ENCODE measurements at places on chromosomes 7 and 10.

DNA sequence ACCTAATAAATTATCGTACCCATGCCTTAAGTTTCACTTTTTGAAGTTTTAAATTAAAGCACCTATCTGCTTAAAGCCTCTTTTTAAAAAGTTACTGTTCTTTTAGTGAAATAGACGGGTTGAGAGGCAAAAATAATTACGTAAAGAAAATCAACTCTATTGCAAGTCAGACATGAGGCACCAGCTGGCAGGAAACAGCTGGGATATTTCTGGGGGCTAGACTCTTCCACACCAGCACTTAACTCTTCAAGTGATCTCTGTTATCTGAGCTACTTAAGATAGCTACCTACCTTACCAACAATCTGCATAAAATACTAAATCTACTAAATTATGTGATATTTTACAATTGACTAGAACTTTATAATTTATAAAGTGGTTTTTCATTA, 35.8 kb downstream of the GBF1 start:
- DNase-seq, result no peak

- DNase-seq, result no peak
These were observed 172.3 kb downstream of the WDR37 start for GRCh38 chr10:1228467-1228975.

DNA sequence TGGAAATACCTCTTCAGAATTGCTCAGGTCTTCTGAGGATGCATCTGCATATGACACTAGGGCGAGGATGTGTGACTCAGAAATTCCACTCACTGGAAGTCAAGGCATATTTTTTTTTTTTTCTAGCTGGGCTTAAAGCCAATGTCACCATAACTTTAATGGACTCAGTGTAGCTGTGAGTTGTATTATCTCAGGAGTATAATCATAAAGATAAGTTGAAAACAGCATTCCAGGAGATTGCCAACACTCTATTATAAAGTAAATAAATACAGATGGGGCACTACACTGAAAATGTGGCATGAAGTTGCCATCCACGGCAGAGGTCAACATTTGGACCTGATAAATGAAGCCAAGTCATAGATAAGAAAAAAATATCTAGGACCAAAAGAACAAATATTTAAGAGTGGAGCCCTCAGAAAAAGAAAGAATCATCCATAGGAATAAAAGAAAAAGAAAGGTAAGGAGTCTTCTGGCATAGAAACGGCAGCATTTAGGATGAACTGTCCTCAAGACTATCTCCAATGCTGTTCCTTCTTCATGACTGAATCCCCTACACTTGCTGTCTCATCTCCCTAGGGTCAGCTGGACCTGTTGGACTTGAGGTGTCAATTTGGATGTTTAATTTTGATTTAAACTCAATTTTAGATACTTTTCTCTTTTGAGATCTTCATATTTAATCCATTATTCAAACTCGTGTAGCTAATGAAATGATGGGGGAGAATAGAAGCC, 72.9 kb upstream of the CAV2 start:
- DNase-seq, result no peak

DNA sequence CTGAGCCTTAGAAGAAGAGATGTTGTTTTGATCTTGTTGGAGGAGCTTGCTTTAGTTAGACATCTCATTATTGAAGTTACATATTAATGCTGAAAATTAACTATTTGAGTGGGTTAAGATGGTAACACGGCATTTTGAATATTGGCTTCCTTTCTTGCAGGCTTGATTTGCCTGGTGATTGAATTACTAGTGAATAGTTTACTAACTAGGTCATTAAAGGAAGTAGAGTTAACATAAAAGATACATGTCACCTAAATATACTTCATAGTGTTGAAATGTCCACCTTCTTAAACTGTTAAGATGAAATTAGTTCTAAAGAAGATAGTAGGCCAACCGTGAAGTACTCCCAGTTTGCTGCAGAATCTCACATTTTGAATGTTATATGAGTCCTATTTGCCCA, 18.5 kb downstream of the MPLKIP start:
- no peak for DNase-seq

DNA sequence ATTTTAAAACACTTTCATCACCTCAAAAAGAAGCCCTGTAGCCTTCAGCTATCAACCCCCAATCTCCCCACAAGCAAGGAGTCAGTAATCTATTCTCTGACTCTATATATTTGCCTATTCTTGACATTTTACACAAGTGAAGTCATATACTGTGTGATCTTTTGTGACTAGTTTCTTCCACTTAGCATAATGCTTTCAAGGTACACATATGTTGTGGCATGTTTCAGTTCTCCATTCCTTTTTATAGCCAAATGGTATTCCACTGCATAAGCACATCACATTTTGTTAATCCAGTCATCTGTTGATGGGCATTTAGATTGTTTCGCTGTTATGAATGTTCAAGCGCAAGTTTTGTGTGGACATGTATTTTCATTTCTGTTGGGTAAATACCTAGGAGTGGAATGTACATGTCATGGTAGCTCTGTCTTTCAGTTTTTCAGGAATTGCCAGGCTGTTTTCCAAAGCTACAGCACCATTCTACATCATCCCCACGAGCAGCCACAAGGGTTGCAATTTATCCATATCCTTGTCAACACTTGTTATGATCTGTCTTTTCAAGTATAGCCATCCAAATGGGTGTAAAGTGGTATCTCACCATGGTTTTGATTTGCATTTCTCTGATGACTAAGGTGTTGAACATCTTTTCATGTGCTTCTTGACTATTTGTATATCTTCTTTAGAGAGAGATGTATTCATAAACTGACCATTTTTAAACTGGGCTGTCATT, 405.6 kb downstream of the KCNMA1 start:
- no peak for DNase-seq

GRCh38 chr7:50330254-50330653, 25.7 kb downstream of the IKZF1 start:
- DNase-seq, result no peak

DNA sequence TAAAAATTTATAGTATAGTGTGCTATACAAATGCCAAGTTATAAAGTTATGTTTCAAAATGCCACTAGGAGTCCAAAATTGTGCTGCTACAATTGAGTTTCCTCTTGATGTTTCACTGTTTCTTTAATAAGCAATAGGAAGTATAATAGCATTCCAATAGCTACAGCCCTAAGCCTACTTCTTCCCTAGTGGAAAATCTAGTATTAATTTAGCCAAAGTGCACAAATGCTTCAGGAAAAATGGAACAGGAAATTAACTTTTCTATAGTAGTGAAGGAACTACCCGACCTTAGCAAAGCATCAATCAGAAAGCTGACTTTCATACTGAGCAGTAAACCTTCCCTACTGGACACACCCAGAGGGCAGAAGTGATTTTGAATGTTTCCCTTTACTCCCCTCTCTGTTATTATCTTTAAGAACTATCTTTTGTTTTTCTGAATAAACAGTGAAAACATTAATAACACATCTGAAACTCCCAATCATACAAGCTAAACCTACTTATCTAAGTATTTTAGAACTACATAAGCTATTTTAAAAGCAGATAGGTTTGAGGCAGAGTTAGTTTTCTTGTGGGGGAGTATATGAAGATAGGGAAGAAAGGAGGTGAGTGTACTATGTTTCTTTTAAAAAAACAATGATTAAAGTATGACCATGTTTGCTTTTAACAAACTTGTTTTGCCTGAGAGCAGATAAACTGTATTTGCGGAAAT, 13.7 kb downstream of the CPED1 start:
- DNase-seq, result no peak

DNA sequence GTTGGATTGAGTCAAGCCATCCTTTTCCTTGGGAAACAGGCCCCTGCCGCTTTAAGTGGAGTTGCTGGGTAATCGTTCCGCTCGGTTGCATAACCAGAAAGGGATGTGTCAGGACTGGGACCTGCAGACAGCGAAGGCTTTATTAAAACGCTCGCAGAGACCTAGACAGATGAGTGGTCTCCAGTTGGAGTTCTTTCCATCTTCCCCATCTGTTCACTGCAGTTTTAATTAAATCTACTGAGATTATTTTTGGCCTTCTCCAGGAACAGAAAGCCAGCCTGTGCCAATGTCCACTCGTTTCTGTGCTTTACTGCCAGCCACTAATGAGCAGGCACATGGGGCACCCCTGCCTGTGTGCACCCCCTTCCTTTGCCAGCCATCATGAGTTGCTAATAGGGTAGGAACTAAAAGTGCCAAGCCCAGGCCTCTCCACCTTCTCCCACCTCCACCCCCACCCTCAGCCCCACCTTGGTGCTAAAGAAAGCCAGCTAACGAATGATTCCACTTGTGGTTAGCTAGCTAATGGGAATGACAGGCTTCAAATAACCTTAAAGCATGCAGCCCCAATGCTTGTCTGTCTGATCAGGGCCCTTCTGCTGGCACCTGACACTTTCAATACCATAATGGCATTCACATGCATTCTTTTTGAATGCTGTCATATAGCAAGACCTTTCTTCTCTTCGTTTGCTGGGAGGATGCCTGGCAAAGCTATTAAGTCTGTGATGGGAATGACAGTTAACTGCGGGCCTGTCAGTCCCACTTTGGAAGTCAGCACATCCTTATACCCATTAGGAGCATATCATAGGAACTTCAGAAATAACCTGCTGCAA, 556.8 kb upstream of the GALNT17 start:
- no peak for DNase-seq

- DNase-seq, result no peak
These were observed 45.1 kb downstream of the PIP4K2A start for GRCh38 chr10:22669163-22669711.

DNA sequence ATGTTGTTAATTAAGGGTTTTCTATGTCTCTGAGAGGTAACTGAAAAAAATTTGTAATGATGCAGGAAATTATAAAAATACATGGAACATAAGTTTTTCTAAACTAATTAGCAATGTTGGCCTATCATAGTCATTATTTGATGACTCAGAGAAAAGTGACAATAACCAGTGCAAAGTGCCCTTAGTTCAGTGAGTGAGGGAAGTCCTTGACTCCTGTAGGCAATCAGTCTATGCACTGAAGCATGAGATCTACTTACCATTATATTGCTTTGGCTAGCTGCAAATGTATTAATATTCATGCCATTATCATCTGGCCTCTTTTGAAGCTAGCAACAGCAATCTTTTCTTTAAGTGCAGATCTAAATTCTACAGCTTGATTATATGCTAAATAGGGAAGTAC, 40.6 kb downstream of the CCDC172 start:
- no peak for DNase-seq

DNA sequence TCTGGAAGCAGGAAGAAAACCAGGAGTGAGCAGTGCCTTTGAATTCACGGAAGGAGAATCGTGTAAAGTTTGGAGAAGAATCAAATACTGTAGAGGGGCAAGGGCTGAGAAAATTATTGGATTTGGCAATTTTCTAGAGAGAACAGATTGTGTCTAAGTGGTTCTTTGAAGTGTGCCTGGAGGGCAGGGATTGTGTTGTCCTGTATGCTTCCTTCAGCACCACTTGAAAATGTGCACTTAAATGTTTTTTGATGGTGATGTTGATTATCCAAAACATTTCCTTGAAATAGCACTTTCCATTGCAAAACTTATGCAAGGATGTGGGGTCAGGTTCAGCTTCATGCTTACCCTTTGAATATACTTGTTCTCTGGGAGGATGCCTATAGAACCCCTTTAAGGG, 360.2 kb downstream of the SORCS3 start:
- DNase-seq, result no peak

DNA sequence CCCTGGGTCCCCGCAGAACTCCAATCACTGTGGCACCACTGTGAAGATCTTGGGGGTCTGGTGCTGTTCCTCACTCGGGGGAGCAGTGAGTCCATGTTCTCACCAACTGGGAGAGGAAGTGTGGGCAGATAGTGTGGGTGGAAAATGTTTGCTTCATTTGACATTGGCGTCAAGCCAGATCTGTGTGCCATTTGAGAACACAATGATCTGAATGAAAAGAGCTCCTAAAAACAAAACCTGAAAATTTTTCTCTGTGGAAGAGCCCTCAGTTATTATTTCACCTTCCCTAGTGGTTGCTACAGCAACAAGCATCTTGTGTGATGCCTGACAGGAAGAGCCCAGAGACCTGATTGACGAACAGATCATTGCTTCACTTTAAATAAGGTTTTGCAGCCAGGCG, 125.6 kb downstream of the VIPR2 start:
- no peak for DNase-seq

DNA sequence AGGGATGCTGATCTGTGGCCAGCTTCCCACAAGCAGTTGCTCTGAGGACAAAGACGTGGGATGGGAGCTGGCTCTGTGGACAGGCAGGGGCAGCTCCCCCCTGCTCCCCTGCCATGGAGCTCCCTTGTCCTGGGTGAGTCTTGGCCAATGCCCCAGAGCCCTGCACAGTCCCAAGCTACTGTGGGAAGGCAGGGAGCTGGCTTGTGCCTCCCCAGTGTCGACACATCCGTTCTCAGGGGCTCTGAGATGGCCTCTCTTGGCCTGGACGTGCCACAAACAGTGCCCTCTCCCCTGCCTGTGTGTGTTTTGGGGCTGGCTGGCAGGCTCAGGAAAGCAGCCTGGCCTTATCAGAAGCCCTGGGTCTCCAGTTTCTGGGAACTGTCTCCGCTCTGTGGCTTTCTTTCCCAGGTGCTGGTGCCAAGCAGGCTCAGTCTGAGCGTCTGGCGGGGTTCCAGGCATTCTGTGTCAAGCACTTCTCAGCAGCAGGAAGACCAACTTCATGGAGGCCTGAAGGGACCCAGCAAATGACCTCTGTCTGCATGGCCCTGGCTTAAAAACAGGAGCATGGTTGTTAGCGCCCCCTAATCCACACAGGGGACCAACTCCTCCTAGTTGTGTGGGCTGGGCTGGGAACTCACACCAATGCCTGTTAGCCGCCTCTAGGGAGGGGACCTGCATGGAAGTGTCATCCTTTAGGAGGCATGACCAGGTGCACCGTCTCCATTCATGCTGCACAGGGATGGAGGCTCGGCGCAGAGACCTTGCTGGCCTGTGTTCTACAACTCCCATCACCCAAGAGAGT, 375.2 kb downstream of the RPS24 start:
- DNase-seq, result no peak

GRCh38 chr10:24174014-24174413, 34.9 kb upstream of the KIAA1217 start:
- DNase-seq, result no peak

GRCh38 chr10:36534471-36535002, 590.9 kb upstream of the ANKRD30A start:
- no peak for DNase-seq

DNA sequence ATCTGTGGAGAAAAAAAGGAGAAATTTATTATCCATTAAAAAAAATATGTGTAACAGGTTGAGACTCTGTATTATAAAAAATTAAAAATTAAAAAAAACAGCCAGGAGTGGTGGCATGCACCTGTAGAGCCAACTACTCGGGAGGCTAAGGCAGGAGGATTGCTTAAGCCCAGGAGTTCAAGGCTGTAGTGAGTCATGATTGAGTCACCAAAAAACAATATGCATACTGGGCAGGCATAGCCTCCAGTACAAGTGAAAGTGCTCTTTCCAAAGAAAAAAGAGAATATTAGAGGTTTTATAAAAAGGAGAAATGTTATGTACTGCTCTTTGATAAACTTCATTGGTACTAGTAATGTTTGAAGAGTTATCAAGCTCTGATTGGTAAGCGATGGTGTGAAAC, 647.1 kb upstream of the ZWINT start:
- DNase-seq, result no peak

- no peak for DNase-seq
These were observed 1116.9 kb upstream of the CELF2 start for GRCh38 chr10:9900751-9901150.

- no peak for DNase-seq
These were observed 43.4 kb downstream of the FOXL3 start for GRCh38 chr7:333393-333764.

GRCh38 chr7:100836812-100837098, 9.4 kb upstream of the EPHB4 start:
- no peak for DNase-seq
